ENCODE measurements at places on chromosomes 5 and 9. TPM values are rescaled to one million over a fixed set of nuclear protein-coding genes. Genes with fewer than 3 reads are reported as not detected.
A peak's percentile ranks its signal among the peaks of the same experiment; 100 is the strongest.

FOXD4L5 gene
- total RNA-seq = not detected

- peak; percentile 63 for DNase-seq
These were observed 878.2 kb upstream of the DMAC1 start for GRCh38 chr9:8677741-8678140.

DNA sequence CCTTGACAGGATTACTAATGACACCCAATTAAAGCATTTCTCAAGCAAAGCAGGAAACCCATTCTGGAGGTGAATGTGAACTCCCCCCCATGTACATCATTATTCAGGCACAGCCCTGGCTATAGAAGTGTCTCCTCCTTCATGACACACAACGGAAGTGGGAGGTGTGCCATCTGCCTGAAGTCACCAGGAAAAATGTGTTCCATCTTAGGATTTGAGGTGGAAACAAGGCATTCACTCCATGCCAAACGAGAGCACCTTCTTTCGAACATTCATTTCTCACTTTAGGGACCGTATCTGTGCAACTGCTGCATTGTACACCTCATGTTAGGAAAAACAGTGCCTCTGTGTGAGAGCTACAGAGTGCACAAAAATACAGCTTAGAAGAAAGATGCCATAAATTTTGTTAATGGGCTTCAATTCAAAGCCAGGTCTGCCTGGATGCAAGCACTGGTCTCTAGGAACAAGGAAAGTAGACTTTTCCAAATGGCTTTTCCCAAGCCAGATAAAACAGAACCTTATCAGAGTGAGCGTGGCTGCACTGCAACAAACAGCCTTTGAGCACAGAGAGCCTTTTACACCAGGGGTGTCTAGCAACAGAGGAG is 19.4 kb downstream of the GOLM1 start:
- no peak for DNase-seq

MLLT3 gene
- total RNA-seq = 8.7 TPM

INSYN2B gene
- not detected for total RNA-seq

OR2Y1 gene
- total RNA-seq = not detected

GRCh38 chr5:127186657-127187056 is 103.9 kb upstream of the MEGF10 start:
- no peak for DNase-seq

DNA sequence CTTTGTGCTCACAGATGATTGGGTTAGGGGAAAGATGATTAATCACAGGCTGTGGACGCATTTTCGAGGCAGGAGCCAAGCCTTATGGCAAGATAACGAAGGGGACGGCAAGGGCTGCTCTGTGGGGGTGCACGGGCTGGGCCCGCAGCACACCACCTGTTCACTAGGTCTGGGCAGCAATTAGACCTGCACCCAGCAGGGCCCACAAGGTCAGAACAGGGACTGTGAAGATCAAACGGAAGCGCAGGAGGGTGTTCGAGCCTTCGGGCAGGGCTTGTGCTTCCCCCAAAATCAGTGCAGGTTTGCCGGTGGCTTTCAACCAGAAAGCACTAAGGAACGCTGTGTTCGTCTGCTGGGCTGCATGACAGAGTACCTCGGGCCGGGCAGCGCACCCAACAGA is 73.7 kb downstream of the UBE2QL1 start:
- DNase-seq = no peak

SLC6A7 gene
- total RNA-seq = not detected

- peak; percentile 47 for DNase-seq
These were observed 44.4 kb upstream of the SMAD5 start for GRCh38 chr5:136087961-136088871.
